ENCODE measurements at places on chromosomes 13 and 19. TPM values are rescaled to one million over a fixed set of nuclear protein-coding genes. Genes with fewer than 3 reads are reported as not detected.

ATP8A2 gene
- total RNA-seq = 0.97 TPM

FBXO17 gene
- not detected for total RNA-seq

EXOC3L2 gene
- not detected for total RNA-seq

SMIM44 gene
- total RNA-seq = not detected

DENND1C gene
- 61.1 TPM for total RNA-seq

ARRDC5 gene
- total RNA-seq = 0.10 TPM

SIGLECL1 gene
- total RNA-seq = not detected

ZNF382 gene
- total RNA-seq = 10.9 TPM

MEIS3 gene
- total RNA-seq = not detected

All from activated CD8-positive, alpha-beta memory T cell treated with anti-CD3 and anti-CD28 coated beads for 36 hours (primary cell).